ENCODE measurements at places on chromosomes 5 and 9.

DNA sequence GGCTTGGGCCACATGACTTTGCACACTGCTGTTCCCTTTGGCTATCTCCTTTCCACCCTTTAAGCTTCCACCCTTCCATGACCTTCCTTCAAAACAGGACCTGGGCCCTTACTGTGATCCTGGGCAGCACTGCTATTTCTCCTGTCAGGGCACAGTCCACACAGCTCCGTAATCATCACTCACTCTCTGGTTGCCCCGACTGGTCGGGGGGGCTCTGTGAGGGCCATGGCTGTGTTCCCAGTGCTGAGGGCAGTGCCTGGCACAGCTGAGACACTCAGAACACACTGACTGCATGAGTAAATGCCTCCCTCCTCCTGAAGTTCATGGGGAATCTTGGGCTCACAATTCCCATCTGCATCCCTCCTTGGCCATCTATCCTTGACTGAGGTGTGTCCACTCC, 12.2 kb downstream of the TRAF1 start:
- DNase-seq, result no peak

DNA sequence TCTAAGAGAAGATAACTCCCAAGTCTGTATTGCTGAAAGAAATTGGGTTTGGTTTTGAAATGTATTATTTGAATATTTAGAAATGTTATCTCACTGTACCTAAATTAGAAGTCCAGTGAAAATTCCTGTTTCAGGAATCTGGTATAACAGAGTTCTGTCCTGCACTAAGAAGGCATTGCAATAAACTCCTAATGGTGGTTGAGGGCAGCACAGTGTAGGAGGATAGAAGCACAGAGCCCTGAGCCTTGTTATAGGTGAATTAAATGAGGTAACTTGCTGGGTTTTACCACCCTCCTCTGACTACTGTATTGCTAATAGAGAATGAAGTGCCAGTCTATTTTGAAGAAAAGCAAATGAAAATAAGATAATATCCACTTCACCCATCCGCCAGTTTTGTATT, 143.4 kb downstream of the CD180 start:
- DNase-seq, result no peak

DNA sequence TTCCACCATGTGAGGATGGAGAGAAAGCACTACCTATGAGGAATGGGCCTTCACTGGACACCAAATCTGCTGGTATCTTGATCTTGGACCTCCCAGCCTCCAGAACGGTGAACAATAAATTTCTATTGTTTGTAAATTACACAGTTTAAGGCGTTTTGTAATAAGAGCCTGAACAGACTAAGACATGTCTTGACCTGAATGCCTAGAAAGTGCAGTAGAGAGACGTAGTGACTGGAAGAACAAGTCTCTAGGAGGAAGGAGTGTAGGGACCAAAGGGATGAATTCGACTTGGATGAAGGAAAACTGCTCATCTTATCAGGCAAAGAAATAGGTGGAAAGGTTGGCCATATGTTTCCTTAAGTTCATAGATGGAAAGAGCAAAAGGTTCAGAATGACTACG, 309.8 kb upstream of the RGMB start:
- no peak for DNase-seq

GRCh38 chr9:22052376-22052945, 43.4 kb upstream of the CDKN2B start:
- no peak for DNase-seq

DNA sequence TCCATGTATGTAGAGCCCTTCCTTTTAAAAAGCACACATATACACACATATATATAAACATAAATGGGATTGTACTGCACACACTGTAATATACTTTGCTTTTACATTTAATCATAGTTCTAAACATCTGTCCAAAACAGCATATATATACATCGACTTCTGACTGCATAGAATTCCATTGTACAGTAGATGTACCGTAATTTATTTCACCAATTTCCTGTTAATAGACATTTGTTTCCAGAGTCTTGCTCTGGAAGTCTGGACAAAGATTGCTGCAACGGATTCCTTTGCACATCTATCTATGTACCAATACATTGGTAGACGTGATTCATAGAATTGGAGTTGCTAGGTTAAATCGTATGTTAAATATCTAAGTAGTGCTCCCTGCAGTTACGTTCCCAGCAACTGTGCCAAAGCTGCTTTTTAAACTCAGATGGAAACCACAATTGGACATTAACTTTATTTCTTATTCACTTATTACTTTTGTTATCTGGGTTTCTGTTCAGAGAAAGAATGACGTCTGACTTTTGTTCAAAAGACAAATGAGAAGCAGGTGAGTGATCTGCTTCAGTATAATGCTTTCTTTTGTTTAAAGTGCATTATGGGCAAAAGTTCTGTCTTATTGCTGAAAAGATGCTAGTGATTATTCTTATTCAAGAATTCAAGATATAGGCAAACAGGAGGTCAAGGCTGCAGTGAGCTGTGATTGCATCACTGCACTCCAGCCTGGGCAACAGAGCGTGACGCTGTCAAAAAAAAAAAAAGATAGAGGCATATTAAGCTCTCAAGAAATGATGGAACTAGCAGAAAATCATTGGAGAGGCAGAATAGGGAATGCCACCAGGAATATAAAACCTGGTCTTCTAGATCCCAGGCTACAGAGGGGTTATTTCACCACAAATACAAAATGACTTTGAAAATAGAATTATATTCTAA, 138.2 kb downstream of the FGF1 start:
- DNase-seq, result no peak

- no peak for DNase-seq
These were observed 166.6 kb upstream of the GAS1 start for GRCh38 chr9:87113874-87114273.

DNA sequence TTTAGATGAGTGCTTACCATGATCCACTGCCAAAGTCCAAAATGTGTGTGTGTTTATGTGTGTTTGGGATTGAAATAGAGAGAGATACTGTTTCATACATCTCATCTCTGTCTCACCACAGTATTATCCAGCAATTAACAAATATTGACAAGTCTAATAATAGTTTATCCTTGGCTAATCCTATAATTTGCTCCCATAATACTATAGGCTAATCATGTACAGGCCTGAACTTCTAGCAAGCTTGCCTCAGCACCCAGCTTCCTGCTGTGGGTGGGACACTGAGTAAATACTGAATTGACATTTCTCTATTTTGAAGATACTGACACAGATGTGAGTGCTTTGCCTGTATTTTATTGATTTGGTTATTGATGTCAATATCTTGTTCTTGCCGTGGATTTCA, 35.3 kb upstream of the KCNV2 start:
- no peak for DNase-seq
